ENCODE measurements at places on chromosomes 2 and 18.

- DNase-seq = no peak
These were observed 15.2 kb downstream of the FMNL2 start for GRCh38 chr2:152350155-152350679.

- DNase-seq = peak; percentile 35
These were observed 74.3 kb upstream of the SLC1A4 start for GRCh38 chr2:64914735-64915509.

DNA sequence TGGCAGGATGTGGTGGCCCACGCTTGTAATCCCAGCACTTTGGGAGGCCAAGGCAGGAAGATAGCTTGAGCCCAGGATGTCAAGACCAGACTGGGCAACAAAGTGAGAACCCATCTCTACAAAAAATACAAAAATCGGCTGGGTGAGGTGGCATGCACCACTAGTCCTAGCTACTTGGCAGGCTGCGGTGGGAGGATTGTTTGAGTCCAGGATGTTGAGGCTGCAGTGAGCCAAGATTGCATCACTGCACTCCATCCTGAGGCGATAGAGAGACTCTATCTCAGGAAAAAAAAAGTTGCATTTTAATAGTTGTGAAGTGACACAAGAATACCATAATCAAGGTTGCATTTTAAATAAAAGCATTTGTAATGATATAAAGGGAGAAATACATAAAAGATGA, 124.1 kb upstream of the SLC38A11 start:
- no peak for DNase-seq

DNA sequence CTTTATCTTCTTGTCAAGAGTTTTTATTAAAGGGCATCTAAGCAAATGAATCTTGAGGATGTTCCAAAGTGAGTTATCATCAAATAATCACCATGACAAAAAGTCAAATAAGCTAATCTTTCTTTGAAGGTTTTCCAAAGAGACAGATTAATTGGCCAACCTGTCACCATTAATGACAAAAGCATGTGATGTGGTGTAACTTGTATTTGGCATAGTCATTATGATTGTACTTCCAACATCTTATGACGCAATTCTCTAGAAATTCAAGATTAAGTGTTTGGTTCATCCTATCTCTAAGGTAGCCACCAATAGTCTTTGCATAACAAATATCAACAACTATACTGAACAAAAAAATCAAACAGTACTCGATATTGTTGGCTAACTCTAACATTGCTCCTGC, 28.6 kb downstream of the RBMS1 start:
- DNase-seq = no peak

DNA sequence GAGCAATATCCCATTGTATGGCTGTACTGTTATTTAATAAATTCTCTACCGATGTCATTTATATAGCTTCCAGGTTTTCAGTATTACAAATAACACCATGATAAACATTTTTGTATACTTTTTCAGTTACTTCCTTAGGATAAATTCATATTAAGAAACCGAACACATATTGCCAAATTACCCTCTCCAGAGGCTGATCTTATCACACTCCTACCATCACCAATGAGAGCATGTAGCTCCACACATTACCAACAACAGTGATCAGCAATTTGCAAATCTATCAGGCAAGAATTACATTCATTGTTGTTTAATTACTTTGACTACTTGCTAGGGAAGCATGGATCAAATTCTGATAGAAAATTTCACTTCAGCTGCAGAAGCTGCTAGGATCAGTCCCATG, 5.8 kb upstream of the NDUFV2 start:
- DNase-seq = no peak
